ENCODE measurements at places on chromosomes 1 and 21.

DNA sequence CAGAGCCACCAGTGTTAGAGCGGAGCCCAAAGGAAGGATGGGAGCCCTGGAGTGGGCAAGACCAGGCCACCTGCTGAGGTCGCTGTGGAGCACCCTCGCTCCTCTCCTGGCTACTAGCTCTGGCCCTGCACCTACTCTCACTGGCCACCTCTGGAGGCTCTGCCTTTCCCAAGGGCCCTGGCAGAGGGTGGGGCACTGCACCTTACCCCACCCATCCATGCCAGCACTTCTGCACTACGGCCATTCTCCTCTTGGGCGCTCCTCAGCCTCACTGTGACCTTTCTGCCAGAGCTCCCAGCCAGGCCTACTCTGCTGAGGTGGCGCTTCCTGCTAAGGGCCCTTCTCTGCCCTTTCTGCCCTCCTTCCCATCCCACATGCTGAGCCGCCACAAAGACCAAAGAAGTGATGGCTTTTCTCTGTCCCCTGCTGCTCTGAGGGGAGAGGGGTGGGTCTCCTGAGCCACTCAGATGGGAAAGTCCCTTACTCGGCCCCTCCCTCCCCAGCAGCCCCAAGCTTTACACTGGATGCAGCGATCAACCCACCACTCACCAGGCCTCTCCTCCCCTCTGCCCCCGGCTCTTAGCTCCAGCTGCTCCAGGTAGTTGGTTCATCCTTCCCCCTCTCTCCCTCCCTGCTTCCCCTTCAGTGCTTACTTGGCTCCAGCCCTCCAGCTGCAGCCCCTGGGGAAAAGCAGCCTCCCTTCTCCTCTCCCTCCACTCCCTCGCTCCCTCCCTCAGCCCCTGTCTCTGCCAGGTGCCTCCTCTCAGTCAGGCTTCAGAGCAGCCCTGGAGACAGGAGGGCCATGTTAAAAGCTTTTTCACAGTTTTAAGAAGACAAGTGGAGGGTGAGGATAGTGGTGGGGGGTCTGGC is 14.8 kb upstream of the TMEM222 start:
- DNase-seq, result no peak

DNA sequence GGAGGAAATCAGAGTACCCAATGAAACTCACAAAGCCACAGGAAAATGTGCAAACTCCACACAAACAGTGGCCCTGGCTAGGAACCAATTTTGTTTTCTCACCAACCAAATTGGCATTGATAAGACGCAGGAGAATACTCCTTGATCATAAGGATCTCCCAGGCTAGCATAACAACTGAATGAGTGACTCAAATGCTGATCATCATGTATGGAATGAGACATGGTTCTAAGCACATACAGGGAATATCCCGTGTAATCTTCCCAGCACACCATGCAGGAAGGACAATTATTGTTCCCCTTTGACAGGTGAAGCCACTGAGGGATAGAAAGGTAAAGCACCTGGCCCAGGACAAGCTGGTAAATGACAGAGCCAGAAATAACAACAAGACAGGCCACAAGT is 180.0 kb upstream of the DUSP10 start:
- DNase-seq, result no peak

- DNase-seq, result no peak
Measured at GRCh38 chr1:182996816-182997215, 26.4 kb upstream of the LAMC1 start.

- DNase-seq, result no peak
Measured at GRCh38 chr1:205824180-205824579, 11.2 kb upstream of the SLC41A1 start.

DNA sequence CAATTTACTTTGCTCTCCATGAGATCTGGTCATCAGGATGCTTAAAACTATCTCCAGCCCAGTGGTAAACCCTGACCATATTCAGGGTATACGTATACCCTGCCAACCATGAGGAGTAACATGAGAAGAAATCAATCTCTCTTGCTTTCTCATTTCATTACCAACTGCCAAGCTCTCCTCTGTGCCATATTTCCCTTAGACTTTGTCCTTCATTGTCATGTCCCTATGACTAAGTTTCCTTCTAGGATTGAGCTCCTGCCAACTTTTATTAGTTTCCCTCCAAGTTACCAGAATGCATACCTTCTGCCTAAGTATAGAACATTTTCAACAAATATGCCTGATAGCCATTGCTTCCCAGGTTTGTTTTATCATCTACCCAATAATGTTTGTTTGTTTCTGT is 1113.9 kb upstream of the B3GALT2 start:
- DNase-seq, result no peak

Data from Caco-2 (cell line).